ENCODE measurements at places on chromosomes 2 and 18. TPM values are rescaled to one million over a fixed set of nuclear protein-coding genes. Genes with fewer than 3 reads are reported as not detected.

Gene BAZ2B
- 36.1 TPM for total RNA-seq

Gene CD8B2
- not detected for total RNA-seq

Gene VIL1
- total RNA-seq = 0.06 TPM

Gene GPR39
- total RNA-seq = 8.1 TPM

Gene DSC3
- not detected for total RNA-seq

Gene CCDC74B
- total RNA-seq = 33.7 TPM

Gene PLGLB2
- 0.11 TPM for total RNA-seq

Gene SH3BP4
- 72.1 TPM for total RNA-seq

Gene MARCHF4
- 4.1 TPM for total RNA-seq

Gene FBXO15
- 0.63 TPM for total RNA-seq

Gene ASAP2
- 20.3 TPM for total RNA-seq

Gene ALK
- total RNA-seq = 0.03 TPM

Gene HOXD12
- not detected for total RNA-seq

Gene SKOR2
- not detected for total RNA-seq

Gene DSEL
- 0.06 TPM for total RNA-seq

Measured in Daoy (cell line).